ENCODE measurements at places on chromosomes 16 and 17.

DNA sequence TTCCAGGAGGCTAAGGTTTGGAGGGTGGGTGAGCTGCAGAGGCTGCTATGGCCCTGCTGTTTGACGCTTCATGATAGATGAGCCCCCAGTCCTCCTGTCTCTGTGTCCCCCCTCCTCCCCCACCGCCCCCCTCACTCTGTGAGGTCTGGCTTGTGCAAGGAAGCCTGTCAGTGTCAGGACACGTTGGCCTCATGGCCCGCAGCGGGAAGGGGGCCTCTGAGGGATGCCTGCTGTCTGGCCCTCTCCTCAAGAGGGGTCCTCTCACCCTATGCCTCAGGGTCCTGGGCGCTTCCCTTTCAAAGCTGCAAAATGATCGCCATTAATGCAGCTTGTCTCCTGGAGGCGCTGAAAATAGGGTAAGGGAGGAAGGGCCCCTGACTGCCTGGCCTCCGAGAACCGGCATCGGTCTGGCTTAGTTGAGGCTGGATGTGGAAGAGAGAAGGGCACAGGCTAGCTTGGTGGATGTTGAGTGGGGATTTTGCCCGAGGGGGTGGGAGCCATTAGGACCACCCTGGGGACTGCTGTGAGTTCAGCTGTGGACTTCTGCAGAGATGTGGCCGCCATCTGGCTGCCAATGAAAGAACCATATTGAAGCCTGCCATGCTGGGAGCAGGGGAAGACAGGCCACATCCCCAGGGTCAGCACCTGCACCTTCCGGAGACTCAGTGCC, 14.8 kb upstream of the GOSR2 start:
- no peak for DNase-seq

DNA sequence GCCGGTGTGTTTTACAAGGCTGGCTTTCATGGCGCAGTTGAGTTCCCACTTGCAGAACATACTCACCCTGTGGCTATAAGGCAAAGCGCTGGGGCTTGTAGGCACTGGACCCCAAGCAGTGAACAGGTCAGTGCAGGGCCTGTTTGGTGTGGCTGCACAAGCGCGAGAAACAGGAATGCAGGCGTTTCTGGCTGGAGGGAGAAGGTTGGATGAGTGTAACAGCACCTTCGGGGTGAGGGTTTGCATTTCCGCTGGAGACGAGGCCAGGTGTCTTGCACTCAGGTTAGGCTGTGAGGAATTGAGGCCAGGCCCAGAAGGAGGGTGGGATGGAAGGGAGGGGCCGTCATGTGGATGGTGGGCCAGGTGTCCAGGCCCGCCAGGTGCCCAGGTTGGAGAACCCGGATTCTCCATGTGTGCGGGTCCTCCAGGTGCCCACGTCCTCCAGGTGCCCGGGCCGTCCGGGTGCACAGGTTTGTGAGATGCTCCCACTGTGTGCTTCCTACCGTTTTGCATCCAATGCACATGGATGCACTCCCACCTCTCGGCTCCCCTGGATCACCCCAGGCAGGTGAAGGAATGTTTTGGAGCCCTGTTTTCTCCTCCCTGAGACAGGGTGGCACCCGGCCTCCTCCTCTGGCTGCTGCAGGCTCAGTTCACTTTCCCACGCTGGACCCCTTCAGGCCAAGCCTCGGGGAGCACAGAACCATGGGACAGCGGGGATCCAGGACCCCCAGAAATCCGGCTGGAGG, 46.0 kb downstream of the SLC7A5 start:
- no peak for DNase-seq

DNA sequence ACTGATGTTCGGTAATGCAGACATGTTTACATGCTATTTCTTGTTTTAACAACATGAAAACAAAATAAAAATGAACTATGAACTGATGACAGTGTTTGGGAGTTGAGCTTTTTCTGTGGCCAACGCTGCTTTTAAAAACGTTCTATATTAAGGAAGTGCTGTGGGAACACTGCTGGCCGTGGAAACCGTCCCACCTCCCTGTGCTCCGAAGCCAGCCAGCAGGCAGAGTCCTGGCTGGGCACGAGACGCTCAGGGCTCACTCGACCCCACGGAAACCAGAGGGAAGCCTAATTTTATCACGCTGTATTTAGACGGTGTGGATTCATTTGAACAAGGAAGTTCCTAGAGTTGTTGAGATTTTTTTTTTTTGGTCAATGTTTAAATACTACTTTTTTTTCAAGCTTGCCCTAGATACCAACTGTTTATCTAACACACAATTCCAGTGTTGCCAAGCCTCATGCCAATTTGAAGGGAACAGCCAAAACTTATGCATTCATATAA, 25.8 kb downstream of the ADCY9 start:
- peak; percentile 59 for DNase-seq

DNA sequence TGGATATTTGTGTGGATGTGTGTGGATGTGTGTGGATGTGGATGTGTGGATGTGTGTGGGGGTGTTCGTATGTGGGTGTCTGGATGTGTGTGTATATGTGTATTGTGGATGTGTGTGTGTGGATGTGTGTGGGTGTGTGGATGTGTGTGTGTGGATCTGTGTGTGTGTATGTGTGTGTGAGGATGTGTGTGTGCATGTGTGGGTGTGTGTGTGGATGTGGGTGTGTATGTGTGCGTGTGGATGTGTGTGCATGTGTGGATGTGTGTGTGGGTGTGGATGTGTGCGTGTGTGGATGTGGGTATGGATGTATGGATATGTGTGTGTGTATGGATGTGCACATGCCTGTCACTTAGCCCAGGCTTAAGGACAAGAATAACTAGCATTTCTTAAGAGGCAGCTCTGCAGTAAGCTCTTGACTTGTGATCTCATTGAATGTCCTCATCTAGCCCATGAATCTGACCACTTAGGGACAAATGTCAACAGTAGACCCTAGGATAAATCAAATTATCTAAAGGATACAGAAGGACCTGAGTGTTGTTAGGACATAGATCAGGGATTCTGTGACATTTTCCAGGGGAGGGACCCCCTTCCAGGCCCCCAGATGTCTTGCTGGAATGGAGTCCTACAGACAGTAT, 83.5 kb downstream of the BMERB1 start:
- DNase-seq = no peak

DNA sequence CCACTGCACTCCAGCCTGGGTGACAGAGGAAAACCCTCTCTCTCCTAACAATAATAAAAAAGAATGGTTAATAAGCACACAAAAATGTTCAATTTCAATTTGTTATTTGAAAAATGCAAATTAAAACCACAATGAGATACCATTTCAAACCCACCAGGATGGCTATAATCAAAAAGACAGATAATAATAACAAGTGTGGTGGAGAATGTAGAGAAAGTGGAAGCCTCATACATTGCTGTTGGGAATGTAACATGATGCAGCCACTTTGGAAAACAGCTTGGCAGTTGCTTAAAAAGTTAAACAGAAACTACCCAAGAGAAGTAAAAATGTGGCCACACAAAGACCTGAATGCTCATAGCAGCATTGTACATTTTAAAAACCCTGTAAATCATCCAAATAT, 51.8 kb upstream of the MAP3K14 start:
- DNase-seq = no peak

- DNase-seq = no peak
These were observed 9.4 kb downstream of the SGCA start for GRCh38 chr17:50175035-50175807.

- DNase-seq = no peak
These were observed 72.1 kb upstream of the TNRC6C start for GRCh38 chr17:77886387-77886728.

DNA sequence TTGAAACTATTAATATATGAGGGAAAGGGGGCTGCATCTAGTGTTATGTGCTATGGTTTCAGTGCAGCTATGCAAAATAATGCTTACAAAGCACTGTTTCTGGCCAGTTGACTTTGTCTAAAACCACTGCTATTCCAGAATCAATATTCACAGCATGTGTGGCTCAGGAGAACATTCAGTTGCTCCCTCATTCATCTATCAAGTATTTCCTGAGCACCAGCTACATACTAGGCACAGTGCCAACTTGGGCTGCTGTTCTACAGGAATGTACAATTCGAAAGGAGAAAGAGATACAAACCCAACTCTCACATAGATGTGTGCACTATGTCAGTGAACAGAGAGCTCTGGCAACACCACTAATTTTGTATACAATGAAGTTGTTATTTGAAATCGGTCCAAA, 183.0 kb downstream of the PHKB start:
- DNase-seq = no peak

GRCh38 chr17:7873051-7873450, 15.2 kb downstream of the CYB5D1 start:
- no peak for DNase-seq

DNA sequence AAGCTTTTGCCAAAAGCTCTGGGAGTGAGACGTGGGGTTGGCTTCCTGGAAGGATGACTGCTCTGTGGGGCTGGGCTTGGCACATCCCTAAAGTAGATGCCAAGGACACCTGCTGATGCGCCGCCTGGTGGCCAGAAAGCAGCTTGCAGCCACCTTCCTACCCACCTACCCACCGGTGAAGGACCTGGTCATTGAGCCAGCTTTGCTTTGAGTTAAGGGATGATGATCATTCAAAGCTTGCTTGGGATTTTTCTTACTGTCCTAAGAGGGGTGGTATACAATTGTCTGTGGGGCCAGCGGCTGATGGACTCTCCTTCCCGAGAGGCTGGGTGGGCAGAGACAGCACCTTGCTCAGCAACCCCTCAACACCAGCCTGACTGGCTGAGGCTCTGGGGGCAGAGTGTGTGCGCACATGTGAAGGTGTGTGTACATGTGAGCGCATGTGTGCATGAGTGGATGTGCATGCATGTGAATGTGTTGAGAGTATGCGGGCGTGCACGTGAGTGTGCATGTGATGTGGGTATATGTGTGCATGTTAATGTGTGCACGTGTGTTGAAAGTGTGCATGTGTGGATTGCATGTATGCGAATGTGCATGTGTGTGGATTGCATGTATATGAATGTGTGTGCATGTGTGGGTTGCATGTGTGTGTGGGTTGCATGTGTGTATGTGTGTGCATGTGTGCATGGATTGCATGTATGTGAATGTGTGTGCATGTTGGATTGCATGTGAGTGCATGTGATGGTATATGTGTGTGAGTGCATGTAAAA, 18.6 kb downstream of the C1QTNF1 start:
- peak; percentile 62 for DNase-seq

DNA sequence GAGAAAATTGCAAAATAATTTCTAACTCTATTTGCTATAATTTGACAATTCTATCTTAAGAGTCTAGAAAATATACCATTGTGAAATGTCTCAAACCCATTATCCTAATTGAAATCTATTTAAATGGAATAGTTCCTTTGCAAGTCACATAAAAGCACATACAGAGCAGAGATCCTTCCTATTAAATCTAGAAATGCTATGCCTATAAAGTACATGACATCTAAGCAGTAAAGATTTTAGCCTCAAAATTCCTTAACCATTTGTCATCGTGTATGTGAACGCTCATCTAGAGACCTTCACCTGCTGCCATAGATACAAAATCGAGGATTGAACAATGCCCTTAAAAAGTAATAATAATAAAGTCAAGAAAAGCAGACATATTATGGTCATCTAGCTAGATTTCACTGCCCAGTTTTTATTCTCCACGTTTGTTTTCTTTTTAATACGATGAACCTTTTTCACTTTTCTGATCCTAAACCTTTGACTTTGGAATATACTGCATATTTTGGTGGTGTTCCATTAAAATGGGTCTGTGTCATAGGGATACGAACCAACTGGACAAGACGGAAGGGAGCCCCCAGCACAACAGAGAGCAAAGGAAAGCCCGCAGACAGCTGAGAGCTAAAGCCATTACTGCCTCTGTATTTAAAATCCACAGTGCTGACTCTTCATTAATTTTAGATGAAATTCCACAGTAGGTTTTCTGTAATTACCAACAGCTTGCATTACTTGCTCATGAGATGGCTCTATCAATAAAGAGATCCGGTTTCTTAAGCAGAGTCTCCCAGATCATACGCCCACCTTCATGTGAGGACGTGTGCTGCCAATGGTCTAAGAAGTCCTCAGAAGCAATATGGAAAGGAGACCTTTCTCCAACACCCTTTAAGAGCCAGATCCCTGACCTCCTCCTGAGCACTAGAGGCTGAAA, 17.6 kb downstream of the TEX2 start:
- DNase-seq = no peak

GRCh38 chr17:6110592-6110991, 40.4 kb downstream of the WSCD1 start:
- no peak for DNase-seq

DNA sequence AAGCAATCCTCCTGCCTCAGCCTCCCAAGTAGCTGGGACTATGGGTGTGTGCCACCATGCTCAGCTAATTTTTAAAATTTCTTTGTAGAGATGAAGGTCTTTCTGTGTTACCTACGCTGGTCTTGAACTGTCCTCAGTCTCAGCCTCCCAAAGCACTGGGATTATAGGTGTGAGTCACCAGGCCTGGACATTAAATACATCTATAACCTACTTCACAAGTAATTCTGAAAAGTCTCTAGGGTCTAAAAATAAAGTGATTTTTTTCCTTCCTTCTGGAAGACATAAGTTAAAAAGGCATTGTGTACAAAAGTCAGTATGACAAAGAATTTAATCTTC, 118.3 kb downstream of the PARN start:
- no peak for DNase-seq

GRCh38 chr17:31508288-31509094, 117.0 kb downstream of the RAB11FIP4 start:
- no peak for DNase-seq

DNA sequence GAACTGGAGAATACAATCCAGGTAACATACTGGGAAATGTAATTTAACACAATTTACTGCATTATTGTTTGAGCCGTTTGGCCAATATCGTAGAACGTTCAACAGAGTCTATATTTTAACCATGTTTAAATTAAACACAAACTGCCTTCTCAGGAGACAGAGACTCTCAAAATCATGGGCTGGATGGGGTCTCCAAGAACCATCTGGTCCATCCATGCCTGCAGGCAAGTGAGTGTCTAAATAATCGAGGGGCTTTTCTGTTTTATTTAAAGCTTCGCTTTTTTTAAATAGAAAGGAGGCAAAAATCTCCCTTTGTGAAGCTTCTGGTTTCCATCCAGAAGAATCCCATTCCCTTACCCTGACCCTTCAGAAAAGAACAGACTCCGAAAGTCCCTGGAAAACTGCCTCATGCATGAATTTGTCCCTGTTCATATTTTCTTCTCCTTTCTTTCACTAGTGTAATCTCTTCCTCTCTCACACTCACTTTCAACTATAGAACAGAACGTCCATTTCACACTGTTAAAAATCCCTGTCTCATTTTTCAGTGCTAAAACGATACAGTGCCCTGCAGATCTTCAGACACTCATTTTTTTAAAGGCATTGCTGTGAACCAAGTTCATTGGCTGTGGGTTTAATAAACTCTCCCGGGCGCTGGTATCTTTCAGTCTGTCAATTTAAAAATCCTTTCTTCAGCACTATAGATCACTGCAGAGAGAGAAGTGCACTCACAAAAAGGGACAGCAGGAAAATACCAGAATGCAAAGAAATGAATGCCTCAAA, 111.4 kb upstream of the TOM1L1 start:
- DNase-seq = no peak

- no peak for DNase-seq
These were observed 20.9 kb downstream of the UBE2O start for GRCh38 chr17:76432004-76432403.

GRCh38 chr16:25366078-25366477, 108.4 kb upstream of the ZKSCAN2 start:
- no peak for DNase-seq

All from cerebellar cortex (tissue), 1 donor.